Mammary epithelial cell (primary cell): ENCODE measurements at places on chromosomes 2 and 18. TPM values are rescaled to one million over a fixed set of nuclear protein-coding genes. Genes with fewer than 3 reads are reported as not detected.

ASXL3 gene
- total RNA-seq = 0.50 TPM

RUFY4 gene
- total RNA-seq = not detected in 2 replicates

SEC11C gene
- total RNA-seq = 47.1 and 81.0 TPM in 2 replicates

RIT2 gene
- not detected in 2 replicates for total RNA-seq

TTC39C gene
- total RNA-seq = 31.0 TPM

CYTIP gene
- not detected in 2 replicates for total RNA-seq

MAP3K20 gene
- 31.8 TPM for total RNA-seq

NYAP2 gene
- total RNA-seq = not detected in 2 replicates

KCNIP3 gene
- 2.9 and 4.8 TPM in 2 replicates for total RNA-seq

GNLY gene
- total RNA-seq = not detected in 2 replicates

MRPL44 gene
- 27.2 and 29.6 TPM in 2 replicates for total RNA-seq

PRSS56 gene
- not detected in 2 replicates for total RNA-seq

ZNG1B gene
- total RNA-seq = 31.6 and 47.4 TPM in 2 replicates

NLRC4 gene
- not detected in 2 replicates for total RNA-seq

MTX2 gene
- 37.3 and 45.9 TPM in 2 replicates for total RNA-seq

CCDC102B gene
- total RNA-seq = not detected in 2 replicates

CD302 gene
- 0.88 and 1.6 TPM in 2 replicates for total RNA-seq

AMER3 gene
- total RNA-seq = not detected

IL36A gene
- not detected for total RNA-seq

SERPINB11 gene
- not detected for total RNA-seq

HNMT gene
- 7.3 TPM for total RNA-seq

MARCHF4 gene
- total RNA-seq = under 0.01 TPM

THUMPD2 gene
- 15.7 TPM for total RNA-seq

MC4R gene
- not detected in 2 replicates for total RNA-seq

HMSD gene
- total RNA-seq = 0.38 TPM in 1 of 2 replicates, not detected in the other

ADD2 gene
- not detected for total RNA-seq

POTEJ gene
- not detected for total RNA-seq

RAB17 gene
- 6.0 and 8.9 TPM in 2 replicates for total RNA-seq

NOSTRIN gene
- not detected in 2 replicates for total RNA-seq

AKAIN1 gene
- total RNA-seq = not detected

LYPD6 gene
- total RNA-seq = 0.33 TPM

IRS1 gene
- total RNA-seq = 19.7 and 36.2 TPM in 2 replicates

CAVIN2 gene
- total RNA-seq = 3.2 and 9.4 TPM in 2 replicates

DDX18 gene
- 69.7 and 74.3 TPM in 2 replicates for total RNA-seq

TSPYL6 gene
- total RNA-seq = not detected

NDUFB3 gene
- 23.7 TPM for total RNA-seq

PDE1A gene
- total RNA-seq = not detected

IL18RAP gene
- total RNA-seq = not detected

ZAP70 gene
- 0.17 TPM for total RNA-seq

CD226 gene
- 0.67 TPM for total RNA-seq

TNS1 gene
- 20.0 TPM for total RNA-seq

ITGB6 gene
- total RNA-seq = 461 TPM

ZEB2 gene
- total RNA-seq = 0.50 TPM

BMP10 gene
- total RNA-seq = not detected in 2 replicates

C2orf81 gene
- total RNA-seq = 2.5 TPM

GPAT2 gene
- 2.7 TPM for total RNA-seq

SRD5A2 gene
- 0.08 TPM in 1 of 2 replicates, not detected in the other for total RNA-seq

TRABD2A gene
- total RNA-seq = 6.2 and 9.7 TPM in 2 replicates

SERPINB4 gene
- 1.5 TPM for total RNA-seq

DRC1 gene
- 0.33 TPM for total RNA-seq
